ENCODE measurements at places on chromosomes 11 and 22.
A peak's percentile ranks its signal among the peaks of the same experiment; 100 is the strongest.

- DNase-seq, result peak; percentile 58
Measured at GRCh38 chr11:77019976-77020595, 14.1 kb upstream of the B3GNT6 start.

GRCh38 chr11:7543302-7543701 is 29.5 kb downstream of the PPFIBP2 start:
- no peak for DNase-seq

- no peak for DNase-seq
Measured at GRCh38 chr11:11149671-11150459, 203.2 kb downstream of the CSNK2A3 start.

DNA sequence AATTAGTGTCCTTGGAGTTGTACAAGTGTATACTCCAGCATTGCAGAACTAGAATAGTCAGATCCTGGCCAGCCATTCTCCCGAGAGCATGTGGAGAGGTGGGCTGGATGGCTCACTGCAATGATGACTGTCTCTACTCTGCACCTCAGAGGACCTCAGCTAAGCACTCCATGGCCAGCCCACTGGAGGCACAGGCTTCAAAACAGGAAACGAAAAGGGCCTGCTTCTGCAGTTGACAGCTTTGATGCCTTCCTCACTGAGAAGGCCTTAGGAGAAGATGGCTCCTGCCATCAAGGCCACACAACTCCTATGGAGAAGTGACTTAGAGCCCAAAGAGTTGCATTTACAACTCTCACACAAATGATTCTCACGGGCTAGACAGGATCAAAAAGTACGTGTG is 9.1 kb downstream of the POLD4 start:
- no peak for DNase-seq

GRCh38 chr22:17770180-17771077 is 3.8 kb downstream of the BID start:
- DNase-seq, result no peak

- no peak for DNase-seq
Measured at GRCh38 chr22:35349368-35349703, 31.6 kb upstream of the HMOX1 start.

- peak; percentile 29 for DNase-seq
Measured at GRCh38 chr11:129280027-129280811, 88.1 kb upstream of the ARHGAP32 start.

GRCh38 chr11:33735271-33736147 is 714 bp downstream of the CD59 start:
- DNase-seq, result no peak

- no peak for DNase-seq
Measured at GRCh38 chr11:43908191-43908590, 27.6 kb downstream of the ALKBH3 start.

- DNase-seq, result no peak
Measured at GRCh38 chr11:6326985-6327384, 6.7 kb upstream of the CAVIN3 start.

GRCh38 chr11:99257131-99257530 is 236.4 kb downstream of the CNTN5 start:
- DNase-seq, result no peak

GRCh38 chr11:10567446-10567845 is 1.0 kb downstream of the LYVE1 start:
- no peak for DNase-seq

- DNase-seq, result no peak
Measured at GRCh38 chr11:102184269-102184987, 74.2 kb downstream of the YAP1 start.

- DNase-seq, result peak; percentile 37
Measured at GRCh38 chr22:24325105-24325757, 54.6 kb downstream of the SPECC1L start.

GRCh38 chr11:114614127-114614720 is 18.6 kb upstream of the NXPE4 start:
- no peak for DNase-seq

All from T47D (cell line).